ENCODE measurements at places on chromosomes 5 and 9. TPM values are rescaled to one million over a fixed set of nuclear protein-coding genes. Genes with fewer than 3 reads are reported as not detected.

DNA sequence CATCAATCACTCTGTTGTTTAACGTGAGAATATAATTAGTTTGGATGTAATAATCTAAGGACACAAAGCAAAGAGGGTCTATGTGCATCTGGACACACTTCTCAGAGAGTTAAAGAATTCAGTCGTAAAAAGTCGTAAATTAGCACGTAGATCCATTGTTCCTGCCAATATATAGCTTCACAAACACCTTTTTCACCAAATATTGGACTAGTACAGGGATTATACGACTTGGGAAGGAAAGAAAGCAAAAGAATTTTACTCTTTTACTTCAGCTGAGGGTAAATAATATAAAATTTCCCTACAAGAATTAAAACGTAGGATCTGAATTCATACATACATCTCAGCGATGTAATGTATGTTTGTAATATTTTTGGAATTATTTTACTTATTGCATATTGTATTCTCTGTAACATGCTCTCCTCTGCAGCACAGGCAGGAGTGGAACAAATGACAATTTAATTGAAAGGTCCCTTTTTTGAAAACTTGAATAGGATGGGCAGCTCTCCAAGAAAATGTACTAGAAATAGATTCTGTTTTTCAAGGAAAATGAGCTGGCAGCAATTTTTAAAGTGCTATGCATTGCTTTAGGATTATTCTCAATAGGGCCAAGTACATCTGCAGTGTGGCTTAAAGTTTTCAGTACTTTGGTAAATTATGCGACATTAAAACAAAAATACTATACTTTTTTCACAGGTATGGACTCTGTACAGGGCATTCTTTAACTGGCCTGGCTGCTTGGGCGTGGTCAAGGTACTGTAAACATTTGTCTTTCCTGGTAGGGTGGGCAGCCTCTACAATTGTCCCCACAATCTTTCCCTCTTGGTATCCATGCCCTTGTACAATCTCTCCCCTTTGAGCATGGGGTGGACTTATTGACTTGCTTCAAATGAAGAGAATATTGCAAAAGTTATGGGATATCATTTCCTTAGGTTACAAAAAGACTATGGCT is 39.7 kb upstream of the HSD17B4 start:
- DNase-seq, result no peak

- no peak for DNase-seq
Observed at GRCh38 chr5:72478684-72479083, 28.5 kb downstream of the ZNF366 start.

- no peak for DNase-seq
Observed at GRCh38 chr5:40221796-40222195, 457.9 kb upstream of the PTGER4 start.

GRCh38 chr9:1210954-1211353 is 160.8 kb downstream of the DMRT2 start:
- no peak for DNase-seq

DNA sequence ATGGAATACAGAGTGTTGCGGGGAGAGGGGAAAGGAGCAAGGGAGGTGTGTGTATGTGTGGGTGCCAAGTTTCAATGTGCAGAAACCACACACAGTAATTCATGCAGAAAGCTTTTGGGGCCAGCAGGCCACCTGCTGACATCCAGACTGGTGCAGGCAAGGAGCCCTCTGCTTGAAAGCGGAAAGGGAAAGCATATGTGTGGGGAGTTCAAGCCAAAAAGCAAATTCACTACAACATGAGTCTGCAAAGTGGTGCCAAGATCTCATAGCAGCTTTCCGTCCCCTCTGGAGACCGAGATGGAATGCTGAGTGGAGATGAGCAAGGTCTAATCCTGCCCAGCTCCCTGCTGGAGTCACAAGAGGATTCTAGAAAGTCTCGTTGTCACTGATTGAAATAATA is 159.7 kb upstream of the VLDLR start:
- no peak for DNase-seq

The GCNT1 gene
- total RNA-seq, result 2.3 TPM

The CCNI2 gene
- total RNA-seq, result not detected

Measured in uterus (tissue), 4 donors.